Hindlimb muscle (tissue), 1 donor: ENCODE measurements at places on chromosomes 11 and 22. TPM values are rescaled to one million over a fixed set of nuclear protein-coding genes. Genes with fewer than 3 reads are reported as not detected.

DNA sequence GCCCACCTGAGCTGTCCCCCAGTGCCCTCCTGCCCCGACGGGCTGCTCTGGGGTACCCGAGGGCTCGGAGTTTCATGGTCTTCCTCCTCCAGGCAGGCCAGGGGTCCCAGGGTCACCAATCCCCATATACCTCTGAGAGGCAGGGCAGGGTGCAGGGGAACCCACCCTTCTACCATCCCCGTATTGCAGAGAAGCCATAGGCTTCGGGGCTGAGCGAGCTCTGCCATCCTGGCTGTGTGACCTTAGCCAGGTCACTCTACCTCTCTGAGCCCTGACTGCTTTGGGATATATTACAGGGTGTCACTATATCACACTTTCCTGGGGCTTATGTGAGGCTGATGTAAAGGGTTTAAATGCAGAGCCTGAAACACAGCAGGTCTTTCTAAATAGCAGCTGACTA is 57.4 kb downstream of the NAT10 start:
- no peak for DNase-seq

GRCh38 chr11:67558084-67558772 is 25.4 kb upstream of the GSTP1 start:
- no peak for DNase-seq

C22orf15 gene
- polyA plus RNA-seq = 0.50 TPM

DNA sequence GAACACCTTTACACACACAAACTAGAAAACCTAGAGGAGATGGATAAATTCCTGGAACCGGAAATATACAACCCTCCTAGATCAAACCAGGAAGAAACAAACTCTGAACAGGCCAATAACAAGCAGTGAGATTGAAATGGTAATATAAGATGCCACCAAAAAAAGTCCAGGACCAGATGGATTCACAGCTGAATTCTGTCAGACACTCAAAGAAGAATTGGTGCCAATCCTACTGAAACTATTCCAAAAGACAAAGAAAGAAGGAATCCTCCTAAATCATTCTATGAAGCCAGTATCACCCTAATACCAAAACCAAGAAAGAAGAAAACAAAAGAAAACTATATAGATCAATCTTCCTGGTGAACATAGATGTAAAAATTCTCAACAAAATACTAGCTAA is 33.9 kb downstream of the PIWIL3 start:
- DNase-seq = no peak

DNA sequence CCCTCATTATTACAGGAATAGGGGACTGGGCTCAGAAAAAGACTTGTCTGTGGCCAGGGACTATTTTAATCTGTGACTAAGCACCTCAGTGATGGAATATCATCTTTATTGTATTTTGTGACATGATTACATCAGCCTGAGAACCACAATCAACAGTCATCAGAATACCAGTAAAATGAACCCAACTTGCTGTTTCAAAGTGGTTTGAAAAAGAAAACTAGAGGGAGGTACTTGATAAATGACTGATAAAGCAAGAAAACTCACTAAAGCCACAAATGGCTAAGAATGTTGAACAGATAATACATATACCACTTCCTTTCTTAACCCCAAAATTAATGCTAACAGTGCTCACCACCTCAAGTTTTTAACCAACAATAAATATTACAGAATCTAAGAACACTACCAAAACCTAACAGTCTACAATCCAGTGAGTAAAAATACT is 155.7 kb downstream of the ATG16L2 start:
- DNase-seq = no peak

DNA sequence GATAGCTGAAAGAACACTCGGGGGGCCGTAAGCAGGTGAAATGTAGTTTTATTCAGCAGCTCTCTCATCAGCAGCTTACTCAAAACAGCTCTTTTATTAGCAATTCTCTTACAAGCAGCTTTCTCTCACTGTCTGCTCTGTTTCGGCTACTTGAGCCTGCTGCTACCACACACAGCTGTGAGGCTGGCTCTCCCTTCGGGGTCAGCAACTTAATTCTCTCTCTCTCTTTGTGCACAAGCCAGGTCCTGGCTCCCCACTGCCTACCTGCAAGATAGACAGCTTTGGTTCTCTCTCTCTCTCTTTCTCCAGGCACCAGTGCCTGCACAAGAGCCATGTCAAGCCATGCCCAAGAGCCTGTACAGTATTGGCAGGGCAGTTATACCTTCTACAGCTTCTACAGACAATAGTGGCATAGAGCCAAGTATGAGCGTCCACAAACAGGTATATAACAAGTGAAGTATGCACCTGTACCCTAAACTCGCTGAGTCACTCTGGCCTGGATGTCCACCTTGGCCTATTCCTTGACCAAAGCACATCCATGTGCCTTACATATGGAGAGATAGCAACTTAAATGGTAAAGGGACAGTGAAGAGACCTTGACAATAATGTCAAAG is 110.8 kb downstream of the MTNR1B start:
- DNase-seq = no peak

- DNase-seq = no peak
These were observed 150.2 kb upstream of the POU2AF2 start for GRCh38 chr11:111095327-111095726.

DNA sequence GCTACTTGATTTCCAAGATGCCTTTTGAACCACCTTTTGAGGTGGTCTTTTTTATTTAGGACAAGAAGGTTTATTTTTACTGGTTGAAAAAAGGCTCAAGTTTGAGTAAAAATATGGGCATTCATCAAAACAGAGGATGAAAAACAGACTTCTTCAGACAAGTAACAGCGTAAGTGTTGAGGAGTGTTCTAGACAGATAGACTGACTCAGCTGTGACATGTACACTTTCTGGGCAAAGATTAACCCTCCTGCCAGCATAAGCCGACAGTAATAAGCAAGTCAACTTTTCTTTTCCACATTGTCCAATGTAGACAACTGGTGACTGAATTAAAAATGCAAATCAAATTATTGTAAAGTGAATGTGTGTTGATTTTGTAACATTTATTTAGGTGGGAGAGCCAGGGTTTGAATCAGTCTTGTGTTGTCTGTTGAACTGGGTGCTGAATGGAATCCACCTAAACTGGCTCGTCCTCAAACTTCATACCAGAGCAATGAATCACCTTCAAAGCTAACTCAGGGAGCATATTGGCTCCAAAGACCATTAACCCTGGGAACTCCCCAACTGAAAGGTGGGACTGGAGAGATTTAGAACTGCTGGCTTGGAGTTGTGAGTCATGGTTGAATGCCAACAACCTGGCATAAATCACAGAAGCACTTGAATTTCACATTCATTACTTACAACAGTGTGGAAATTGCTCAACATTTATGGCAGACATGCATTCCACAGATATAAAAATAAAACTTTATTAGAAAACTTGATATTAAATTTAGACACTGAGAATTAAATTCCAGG is 377.0 kb downstream of the ETS1 start:
- no peak for DNase-seq

DNA sequence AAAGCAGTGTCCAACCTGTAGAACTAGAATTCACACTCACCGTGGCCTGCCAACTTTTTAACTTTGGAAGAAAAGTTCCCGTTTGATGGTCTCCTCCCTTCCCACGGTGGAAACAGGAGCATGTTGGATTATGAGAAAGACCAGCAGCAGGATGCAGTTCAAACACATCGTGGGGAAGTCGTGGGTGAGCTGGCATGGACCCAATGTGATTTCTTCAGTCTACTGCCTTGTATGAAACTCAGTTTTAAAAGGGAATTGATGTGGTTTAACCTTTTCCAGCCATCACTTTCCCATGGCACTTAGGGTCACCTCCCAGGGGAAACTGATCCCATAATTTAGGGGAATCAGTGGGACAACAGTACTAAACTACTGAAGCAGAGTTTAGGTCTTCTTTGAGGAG is 318.3 kb downstream of the CADM1 start:
- DNase-seq = no peak

- no peak for DNase-seq
These were observed 5.4 kb upstream of the VPS51 start for GRCh38 chr11:65090628-65091027.

- no peak for DNase-seq
These were observed 381.6 kb downstream of the ETS1 start for GRCh38 chr11:128205796-128206195.

DNA sequence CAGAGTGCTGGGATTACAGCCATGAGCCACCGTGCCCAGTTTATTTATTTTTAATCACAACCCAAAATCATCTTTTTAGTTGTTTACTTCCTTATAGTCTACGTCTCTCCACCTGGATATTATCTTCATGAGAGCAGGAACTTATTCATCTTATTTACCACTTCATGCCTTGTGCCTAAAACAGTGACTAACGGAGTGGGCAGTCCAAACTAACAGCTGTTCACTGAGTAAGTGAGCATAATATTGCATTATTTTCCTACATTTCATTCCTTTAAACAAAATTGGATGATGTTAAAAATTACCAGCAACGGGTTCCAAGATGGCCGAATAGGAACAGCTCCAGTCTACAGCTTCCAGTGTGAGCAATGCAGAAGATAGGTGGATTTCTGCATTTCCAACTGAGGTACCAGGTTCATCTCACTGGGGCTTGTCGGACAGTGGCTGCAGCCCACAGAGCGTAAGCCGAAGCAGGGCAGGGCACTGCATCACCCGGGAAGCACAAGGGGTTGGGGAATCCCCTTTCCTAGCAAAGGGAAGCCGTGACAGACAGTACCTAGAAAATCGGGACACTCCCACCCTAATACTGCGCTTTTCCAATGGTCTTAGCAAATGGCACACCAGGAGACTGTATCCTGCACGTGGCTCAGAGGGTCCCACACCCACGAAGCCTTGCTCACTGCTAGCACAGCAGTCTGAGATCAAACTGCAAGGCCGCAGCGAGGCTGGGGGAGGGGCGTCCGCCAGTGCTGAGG is 14.1 kb downstream of the TMEM123 start:
- no peak for DNase-seq

SPDYC gene
- not detected for polyA plus RNA-seq

DNA sequence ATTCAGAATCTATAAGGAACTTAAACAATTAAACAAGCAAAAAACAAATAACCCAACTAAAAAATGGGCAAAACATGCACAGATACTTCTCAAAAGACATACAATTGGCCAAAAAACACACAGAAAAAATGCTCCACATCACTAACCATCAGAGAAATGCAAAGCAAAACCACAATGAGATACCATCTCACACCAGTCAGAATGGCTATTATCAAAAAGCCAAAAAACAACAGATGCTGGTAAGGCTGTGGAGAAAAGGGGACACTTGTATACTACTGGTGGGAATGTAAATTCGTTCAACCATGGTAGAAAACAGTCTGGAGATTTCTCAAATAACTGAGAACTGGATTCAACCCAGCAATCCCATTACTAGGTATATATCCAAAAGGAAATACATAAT is 24.8 kb downstream of the ENTHD1 start:
- no peak for DNase-seq

MRGPRF gene
- 17.4 TPM for polyA plus RNA-seq

DNA sequence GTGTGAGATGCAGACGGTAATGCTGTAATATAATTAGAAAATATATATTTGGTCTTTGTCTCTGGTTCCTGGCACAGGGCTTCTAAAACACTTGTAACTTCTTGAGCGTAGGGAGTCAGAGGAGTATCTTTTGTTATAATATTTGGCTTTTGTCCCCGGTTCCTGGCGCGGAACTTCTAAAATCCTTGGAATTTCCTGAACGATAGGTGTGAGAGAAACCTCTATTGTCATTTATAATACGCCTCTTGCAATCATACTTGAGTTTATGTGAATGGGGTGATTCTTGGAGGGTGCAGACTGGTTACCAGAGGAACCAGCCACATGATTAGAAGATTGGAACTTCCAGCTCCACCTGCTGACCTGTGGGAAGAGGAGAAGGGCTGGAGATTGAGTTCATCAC is 54.1 kb upstream of the ZBED5 start:
- DNase-seq = no peak

DNA sequence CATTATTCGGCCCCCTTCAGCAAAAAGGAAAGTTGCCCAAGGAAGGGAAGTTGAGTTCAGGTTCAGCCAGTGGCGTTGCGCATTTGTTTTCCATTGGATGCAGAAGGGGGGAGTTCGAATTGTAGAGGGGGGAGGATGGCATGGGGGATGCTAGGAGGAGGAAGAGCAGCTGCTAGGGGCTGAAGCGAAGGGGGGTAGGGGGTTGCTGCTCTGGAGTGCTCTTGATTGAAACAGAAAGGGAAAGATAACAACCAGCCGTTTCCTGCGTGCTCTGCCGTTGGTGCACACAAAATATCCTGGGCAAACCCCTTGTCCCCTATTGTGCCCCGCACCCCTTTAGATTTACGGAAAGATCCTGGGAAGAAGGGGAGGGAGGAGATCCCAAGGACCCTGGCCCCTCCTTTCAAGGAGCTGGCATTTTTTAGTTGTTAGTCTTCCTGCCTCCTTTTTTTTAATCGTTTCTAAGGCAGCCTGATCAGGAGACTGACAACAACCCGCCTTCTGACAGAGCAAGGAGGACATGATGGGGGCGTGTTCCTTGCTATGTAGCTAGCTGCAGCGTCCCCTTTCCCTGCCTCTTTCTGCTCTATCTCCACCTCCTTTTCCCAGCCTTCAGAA is 2.1 kb downstream of the KMT2A start:
- DNase-seq = peak; percentile 83
